ENCODE measurements at places on chromosomes 3 and 15. TPM values are rescaled to one million over a fixed set of nuclear protein-coding genes. Genes with fewer than 3 reads are reported as not detected.
A peak's percentile ranks its signal among the peaks of the same experiment; 100 is the strongest.

Gene CCDC80
- total RNA-seq, result 58.4 TPM

Gene MCF2L2
- total RNA-seq, result 0.03 TPM

Gene ECE2
- total RNA-seq, result not detected

Gene TF
- total RNA-seq, result not detected

DNA sequence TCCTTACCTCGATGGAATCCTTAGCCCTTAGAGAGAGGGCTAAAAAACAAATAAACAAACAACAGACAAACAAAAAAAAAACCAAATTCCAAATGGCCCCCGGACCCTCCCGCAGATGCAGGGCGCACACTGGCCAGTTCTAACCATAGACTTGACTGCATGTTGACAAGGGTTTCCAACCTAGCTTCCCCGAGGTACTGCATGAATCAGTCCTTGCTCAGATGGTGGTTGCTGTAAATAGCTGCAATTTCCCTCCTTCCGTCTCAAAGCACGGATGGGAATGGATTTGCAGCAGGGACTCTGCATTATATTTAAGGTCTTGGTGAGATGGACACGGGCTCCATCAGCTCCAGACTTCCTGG lies 162.8 kb downstream of the CD47 start:
- no peaks in the 10 kb centered on the region for H3K36me3 ChIP-seq
- H3K4me1 ChIP-seq, result peaks cover 5% of the 10 kb centered on the region
- no peak for DNase-seq
- H3K27ac ChIP-seq, result peak overlapping the region; percentile 53
- no peaks in the 10 kb centered on the region for H3K27me3 ChIP-seq

DNA sequence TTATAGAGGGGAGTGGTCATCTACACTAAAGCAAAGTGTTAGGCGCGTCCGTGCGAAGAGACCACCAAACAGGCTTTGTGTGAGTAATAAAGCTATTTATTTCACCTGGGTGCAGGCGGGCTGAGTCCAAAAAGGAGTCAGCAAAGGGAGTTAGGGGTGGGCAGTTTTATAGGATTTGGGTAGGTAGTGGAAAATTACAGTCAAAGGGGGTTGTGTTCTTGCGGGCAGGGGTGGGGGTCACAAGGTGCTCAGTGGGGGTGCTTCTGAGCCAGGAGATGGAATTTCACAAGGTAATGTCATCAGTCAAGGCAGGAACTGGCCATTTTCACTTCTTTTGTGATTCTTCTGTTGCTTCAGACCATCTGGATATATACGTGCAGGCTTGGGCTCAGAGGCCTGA lies 47.1 kb downstream of the OIP5 start:
- peak overlapping the region; percentile 89 for H3K4me3 ChIP-seq
- H3K36me3 ChIP-seq, result peaks cover 54% of the 10 kb centered on the region
- H3K27ac ChIP-seq, result no peak overlapping the region
- H3K4me1 ChIP-seq, result peaks cover 29% of the 10 kb centered on the region

DNA sequence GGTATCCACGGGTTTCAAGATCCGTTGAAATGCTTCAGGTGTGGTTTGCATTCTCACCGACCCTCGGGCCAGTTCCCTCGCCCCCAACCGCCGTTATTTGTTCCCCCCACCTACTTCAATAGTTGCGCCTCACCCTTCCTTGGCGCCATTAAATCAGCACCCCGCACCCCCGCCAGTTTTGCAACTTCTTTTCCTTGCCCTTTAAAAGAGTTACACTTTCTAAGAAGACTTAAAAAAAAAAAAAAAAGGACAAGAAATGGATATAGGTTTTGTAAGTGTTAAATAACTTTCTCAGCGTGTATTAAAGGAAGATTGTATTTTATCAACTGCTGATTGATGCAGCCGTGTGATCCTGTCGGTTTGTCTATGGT lies 87.2 kb downstream of the NR2F2 start:
- H3K27me3 ChIP-seq, result peaks cover 20% of the 10 kb centered on the region
- H3K4me1 ChIP-seq, result peaks cover 5% of the 10 kb centered on the region
- H3K36me3 ChIP-seq, result no peaks in the 10 kb centered on the region
- no peak overlapping the region for H3K4me3 ChIP-seq
